ENCODE measurements at places on chromosomes 7 and 10.

GRCh38 chr7:29798422-29798821 is 7.9 kb upstream of the WIPF3 start:
- no peak for DNase-seq

GRCh38 chr10:52229291-52229931 is 84.7 kb upstream of the DKK1 start:
- no peak for DNase-seq

- DNase-seq: no peak
Measured at GRCh38 chr10:59876695-59877094, 29.7 kb downstream of the CCDC6 start.

GRCh38 chr7:46558482-46559193 is 637.6 kb upstream of the IGFBP3 start:
- no peak for DNase-seq
